ENCODE measurements at places on chromosomes 13 and 19. TPM values are rescaled to one million over a fixed set of nuclear protein-coding genes. Genes with fewer than 3 reads are reported as not detected.

- DNase-seq, result no peak
These were observed 1.0 kb downstream of the CACNA1A start for GRCh38 chr19:13505164-13505695.

FAM124A gene
- 0.44 TPM for total RNA-seq

DNA sequence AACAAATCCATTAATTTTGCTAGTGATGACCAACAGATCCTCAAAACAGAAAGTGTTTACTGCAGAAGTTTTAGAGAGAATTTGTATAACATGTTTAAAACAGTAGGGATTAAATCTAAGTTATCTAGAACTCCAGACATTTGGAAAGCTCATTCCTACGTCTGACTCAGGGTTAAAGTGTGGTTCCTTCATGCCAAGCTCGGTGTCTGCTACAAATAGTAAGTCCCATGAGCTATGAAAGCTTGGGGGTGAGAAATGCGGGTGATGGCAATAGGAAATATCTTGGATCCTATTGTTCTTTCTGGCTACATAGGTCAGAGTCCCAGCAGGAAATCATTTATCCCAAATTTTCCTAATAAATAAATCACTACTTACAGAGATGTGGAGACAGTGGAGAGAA, 867.1 kb downstream of the UQCRFS1 start:
- DNase-seq, result no peak

- DNase-seq, result no peak
These were observed 10.4 kb downstream of the ZNF93 start for GRCh38 chr19:19911150-19911549.

GPR4 gene
- not detected for total RNA-seq

GRCh38 chr13:99276706-99277105, 18.5 kb upstream of the GPR18 start:
- no peak for DNase-seq

GRCh38 chr13:36412736-36413135, 19.6 kb upstream of the CCNA1 start:
- no peak for DNase-seq

LINGO3 gene
- 0.13 TPM for total RNA-seq

VSIG10L gene
- total RNA-seq, result 1.6 TPM

- DNase-seq, result no peak
These were observed 44.3 kb upstream of the ENOX1 start for GRCh38 chr13:43831088-43831487.

NRTN gene
- total RNA-seq, result 0.49 TPM

DNA sequence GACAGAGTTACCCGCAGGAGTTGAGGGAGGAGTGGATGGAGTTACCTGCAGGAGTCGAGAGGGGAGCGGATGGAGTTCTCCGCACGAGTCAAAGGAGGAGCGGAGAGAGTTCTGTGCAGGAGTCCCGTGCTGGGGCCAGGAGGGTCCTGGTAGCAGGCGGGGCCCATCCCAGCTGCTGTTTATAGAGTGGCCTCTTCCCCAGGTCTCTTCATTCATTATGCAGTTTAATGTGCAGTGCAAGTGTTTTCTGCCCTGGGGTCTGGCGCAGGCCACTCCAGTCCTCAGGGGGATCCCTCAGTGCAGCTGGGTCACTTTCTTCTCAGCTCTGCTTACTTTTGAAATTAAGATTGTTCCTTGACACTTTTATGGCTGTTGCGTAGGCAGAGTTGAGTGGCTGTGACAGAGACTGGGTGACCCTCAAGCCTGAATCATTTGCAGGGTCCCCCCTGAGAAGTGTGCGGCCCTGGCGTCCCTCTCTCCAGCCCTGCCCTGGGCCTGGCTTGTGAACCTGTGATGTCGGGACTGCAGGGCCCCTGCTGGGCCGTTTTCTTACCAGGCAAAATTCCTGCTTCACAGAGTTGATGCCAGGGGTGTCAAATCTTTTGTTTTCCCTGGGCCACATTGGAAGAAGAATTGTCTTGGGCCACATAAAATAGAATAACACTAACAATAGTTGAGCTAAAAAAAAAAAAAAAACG, 17.9 kb downstream of the TFDP1 start:
- no peak for DNase-seq

DNA sequence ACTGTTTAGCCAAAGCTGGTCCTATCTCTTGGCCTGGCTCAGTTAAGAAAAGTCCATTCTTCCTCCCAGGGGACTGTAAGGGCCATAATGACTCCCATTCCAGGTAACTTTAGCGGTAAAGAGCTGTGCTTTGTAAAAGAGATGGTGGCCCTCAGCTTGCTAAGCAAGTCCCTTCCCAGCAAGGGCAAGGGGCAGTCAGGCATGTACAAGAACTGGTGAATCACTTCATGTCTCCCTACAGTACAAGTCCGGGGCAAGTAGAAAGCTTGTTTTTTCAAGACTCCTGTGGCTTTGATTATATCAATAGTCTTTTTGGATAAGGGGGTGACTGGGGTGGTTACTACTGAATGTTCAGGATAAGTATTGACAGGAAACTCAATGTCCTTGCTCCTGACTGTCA, 88.9 kb downstream of the SLC25A15 start:
- DNase-seq, result no peak

GRCh38 chr13:110777251-110777820, 63.8 kb downstream of the ING1 start:
- no peak for DNase-seq

- no peak for DNase-seq
These were observed 14.0 kb downstream of the JOSD2 start for GRCh38 chr19:50497022-50497405.

ZNF730 gene
- 27.9 TPM for total RNA-seq

GRCh38 chr19:33281296-33281926, 20.9 kb downstream of the CEBPA start:
- DNase-seq, result no peak

GNG7 gene
- total RNA-seq, result 15.6 TPM

SHC2 gene
- 0.65 TPM for total RNA-seq

QPCTL gene
- total RNA-seq, result 26.3 TPM

GRCh38 chr13:113449693-113450347, 3.5 kb downstream of the ADPRHL1 start:
- no peak for DNase-seq

SPHK2 gene
- total RNA-seq, result 33.3 TPM

OVOL3 gene
- not detected for total RNA-seq

GRCh38 chr19:18446811-18447359, 9.0 kb upstream of the ISYNA1 start:
- no peak for DNase-seq

GRCh38 chr13:48232420-48233045, 473 bp upstream of the ITM2B start:
- DNase-seq, result no peak

- no peak for DNase-seq
These were observed 1.1 kb downstream of the CNOT3 start for GRCh38 chr19:54138489-54139256.

- no peak for DNase-seq
These were observed 282.0 kb downstream of the DNAJC15 start for GRCh38 chr13:43305416-43305815.

CRX gene
- total RNA-seq, result 0.11 TPM

- DNase-seq, result no peak
These were observed 5.3 kb upstream of the KBTBD6 start for GRCh38 chr13:41137951-41138350.

SERPINE3 gene
- not detected for total RNA-seq

TMEM255B gene
- total RNA-seq, result 6.8 TPM

Measured in OCI-LY7 (cell line).